ENCODE measurements at places on chromosomes 4 and X.

GRCh38 chr4:152529880-152530279 is 6.0 kb downstream of the FBXW7 start:
- no peak for DNase-seq

DNA sequence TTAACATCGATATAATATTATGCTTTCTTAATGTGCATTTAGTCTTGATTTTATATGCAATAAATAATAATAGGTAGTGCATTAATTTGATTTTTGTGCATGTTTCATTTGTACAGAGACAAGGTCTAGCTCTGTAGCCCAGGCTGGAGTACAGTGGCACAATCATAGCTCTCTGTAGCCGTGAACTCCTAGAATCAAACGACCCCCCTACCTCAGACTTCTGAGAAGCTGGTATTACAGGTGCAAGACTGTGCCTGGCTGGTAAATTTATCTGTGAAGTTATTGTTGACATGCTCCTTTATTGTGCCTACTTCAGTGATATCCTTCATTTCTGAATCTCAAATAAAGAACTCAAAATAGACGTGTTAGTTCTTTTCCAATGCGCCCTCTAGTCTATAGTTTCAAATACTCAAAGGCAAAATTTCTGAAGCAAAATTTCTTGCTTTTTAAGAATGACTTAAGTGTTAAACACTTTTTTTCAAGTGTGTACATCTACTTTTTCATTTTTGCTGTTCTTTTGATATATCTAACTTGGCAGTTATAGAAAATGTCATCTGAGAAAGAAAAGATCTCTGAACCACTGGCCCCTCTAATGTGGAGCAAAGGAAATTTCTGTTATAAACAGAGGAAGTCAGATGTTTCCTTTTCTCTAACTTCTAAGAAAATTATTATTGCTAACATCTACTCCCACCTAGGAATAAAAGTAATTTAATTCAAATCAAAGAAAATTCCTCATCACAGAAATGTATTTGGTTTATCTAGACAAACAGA is 28.3 kb upstream of the GUCY1A1 start:
- no peak for DNase-seq

DNA sequence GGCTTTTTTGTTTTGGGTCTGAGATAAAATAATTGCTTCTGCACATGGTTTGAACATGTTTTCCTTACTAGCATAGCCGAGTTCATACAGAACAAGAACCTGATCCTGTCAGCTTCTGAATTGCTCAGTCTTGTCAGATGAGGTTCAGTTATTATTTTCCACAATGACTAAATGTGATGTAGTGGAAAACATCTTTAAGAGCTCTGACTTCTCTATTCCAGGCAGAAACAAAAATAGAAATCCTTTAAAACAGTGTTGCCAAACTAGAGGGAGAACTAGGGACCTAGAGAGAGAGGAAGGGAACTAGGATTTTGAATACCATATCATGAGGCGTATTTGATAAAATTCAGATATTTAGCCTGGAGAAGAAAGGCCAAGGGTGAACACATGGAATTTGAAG is 2.0 kb downstream of the ATP6AP2 start:
- DNase-seq: no peak

GRCh38 chr4:67365661-67366245 is 179.6 kb downstream of the CENPC start:
- DNase-seq: no peak

DNA sequence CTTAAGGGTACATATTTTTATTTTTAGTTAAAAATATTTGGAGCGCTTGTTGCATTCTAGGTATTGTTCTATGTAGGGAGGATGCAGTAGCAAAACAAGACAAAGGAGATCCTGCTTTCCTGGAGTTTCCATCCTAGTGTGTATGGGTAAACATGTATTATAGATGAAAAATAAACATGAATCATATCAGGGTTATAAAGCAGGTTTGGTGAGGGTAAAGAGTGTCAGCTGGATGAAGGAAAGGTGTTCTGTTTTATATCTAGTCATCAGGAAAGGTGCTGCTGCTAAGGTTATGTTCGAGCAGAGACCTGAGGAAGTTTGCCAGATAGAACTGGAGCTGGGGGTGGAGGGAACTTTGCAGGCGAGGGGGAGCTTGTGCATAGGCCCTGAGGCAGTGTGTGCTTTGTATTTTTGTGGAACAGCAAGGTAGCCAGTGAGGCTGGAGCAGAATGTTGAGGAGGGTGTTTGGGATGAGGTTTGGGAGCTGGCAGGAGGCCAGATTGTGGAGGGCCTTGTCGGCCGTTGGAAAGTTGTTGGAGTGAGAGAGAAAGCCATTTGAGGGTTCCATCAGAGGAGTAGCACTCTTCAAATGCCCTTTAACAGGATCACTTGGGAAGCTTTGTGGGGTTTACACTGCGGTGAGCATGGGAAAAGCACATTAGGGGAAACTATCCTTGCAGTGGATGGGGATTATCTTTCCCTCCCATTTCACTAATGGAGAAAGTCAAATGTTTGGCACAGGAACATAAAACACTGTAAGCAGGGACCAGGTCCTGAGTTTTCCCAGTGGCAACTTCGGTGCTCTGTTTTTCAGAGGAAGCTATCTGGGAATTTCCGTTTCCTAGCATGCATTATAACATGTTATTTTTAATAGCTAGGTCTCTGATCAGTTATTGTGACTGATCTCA is 35.9 kb downstream of the AFF1 start:
- no peak for DNase-seq

DNA sequence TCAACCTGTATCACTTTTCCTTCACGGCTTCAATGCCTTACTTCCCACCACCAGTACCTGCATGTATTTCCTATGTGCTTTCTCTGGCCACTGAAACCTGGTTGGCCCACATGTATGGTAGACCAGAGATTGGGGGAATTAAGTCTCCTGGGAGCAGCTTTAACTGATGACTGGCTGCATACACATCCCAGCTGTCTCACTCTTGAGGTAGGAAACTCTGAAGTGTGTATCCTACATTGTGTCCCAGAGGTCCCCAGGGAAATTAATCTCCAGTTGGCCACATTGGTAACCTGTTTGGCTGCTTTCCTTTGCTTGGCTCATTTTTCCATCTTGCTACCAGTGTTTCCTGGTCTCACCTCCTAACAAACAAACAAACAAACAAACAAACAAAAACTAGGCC is 124.4 kb downstream of the ZNF827 start:
- no peak for DNase-seq

GRCh38 chr4:28973587-28974350 is 1746.4 kb upstream of the PCDH7 start:
- DNase-seq: no peak

- no peak for DNase-seq
Measured at GRCh38 chr4:47427935-47428334, 35.6 kb downstream of the COMMD8 start.

DNA sequence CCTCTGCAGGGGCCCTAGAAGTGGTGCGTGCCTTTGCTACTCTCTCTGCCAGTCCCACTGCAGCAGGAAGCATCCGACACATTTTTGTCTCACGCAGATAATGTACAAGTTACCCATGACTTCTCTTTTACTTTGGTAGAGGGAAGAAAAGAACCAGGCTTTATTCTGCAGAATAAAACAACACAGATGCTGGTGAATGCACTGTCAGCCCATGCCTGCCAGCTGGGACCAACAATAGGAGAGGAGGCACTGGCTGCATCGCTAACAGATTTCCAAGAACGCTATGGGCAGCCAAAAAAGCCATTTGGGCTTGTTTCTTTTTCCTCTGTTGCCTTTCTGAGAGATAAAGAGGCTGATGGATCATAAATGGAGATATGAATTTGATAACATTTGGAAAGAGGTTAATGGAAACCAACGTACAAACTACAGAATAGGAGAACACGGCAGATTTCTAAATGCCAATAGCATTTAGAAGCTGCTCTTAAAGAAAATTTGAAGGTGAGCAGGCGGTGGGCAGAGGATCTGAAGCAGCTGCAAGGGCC is 47.5 kb upstream of the IGFBP7 start:
- no peak for DNase-seq

DNA sequence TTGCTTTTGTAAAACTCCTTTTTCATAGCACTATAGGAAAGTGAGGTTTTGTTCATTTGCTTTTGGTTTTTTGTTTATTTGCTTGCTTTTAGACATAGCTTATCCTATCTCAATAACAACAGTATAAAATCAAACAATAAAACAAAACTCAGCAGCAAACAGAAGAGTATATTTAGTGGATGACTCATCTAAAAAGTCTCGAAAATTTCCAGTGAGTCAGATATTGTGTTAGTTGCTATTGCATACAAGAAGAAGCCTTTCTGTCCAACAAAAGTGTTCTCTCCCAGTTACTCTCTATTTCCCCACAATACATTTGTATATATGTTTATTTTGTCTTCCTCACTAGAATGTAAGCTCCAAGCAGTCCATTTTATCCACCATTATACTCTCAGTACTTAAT is 36.0 kb upstream of the NPNT start:
- no peak for DNase-seq

GRCh38 chr4:113603911-113604310 is 157.6 kb downstream of the CAMK2D start:
- DNase-seq: no peak

GRCh38 chrX:116499780-116500179 is 37.0 kb upstream of the CT83 start:
- no peak for DNase-seq

Data from SHP77 (cell line).